ENCODE measurements at places on chromosomes 3 and 15.

DNA sequence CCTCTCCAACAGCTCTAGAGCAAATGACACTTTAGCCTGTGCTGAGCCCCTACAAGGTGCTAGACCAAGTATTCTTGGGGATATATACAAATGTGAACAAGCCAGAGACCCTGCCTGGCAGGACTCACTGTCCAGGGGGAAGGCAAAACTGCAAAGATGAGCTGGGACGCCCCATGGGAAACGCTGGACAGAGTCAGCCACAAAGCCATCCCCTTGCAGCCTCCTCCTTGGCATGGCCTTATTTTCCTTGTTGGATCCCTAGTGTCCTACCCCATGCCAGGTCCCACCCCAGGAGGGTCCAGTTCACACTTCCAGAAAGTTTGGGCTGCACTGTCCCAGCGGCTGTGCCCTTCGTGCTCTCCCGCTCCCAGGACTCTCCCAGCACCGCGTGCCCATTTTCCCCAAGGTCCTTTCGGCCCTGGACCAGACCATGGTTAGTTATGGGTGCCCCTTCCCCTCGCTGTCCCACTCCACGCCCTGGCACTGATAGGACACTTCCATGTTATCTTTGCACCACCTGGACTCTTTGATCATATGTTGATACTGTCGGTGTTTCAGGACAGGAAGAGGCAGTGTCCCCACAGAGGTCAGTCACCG lies 5.8 kb upstream of the NRROS start:
- DNase-seq, result no peak

DNA sequence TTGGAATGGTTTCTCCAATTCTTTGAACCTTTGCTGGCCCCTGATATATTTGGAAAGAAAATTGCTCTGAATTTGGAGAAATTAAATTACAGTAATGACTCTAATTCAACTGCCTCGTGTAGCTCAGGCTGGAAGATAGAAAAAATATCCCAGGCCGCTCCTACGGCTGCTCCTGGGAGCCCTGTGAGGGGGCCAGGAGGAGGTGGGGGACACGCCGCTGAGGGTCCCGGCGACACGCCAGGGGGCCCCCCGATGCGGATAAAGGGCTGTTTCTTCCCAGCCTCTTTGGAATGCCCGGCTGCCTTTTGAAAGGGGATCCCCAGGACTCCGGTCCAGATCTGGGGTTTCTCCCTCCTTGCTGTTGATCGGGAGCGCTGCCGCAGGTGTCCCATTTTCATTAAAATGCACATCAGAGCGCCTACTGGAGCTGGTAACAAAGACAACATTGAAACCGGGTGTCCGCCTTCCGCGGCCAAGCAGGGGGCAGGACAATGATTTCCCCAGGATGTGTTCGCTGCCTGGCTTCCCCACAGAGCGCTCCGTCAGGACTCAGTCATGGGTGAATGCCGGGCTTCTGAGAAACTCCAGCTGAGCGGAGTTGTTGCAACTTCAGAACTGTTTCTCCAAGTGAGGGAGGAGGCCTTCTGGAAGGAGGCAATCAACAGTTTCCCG lies 200.1 kb upstream of the KBTBD8 start:
- DNase-seq, result no peak

DNA sequence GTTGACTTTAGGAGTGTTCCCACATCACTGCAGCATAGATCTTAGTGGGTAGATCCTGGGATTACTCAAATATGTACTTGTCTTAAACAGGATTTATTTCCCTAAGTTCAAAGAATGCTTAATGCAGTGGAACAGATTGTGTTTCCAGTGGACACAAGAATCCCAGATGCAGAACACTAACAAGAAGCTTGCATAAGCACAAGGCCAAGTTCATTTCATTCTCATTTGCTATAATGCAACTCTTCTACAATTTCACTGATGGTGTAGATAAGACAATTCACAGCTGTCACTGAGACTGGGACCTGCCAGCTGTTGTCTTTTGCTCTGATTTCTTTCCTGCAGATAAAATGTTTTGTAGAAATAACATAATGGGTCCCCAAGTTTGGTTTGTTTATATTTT lies 225.6 kb downstream of the NFKBIZ start:
- no peak for DNase-seq

GRCh38 chr15:29062179-29062591 lies 176.4 kb downstream of the APBA2 start:
- DNase-seq, result no peak

DNA sequence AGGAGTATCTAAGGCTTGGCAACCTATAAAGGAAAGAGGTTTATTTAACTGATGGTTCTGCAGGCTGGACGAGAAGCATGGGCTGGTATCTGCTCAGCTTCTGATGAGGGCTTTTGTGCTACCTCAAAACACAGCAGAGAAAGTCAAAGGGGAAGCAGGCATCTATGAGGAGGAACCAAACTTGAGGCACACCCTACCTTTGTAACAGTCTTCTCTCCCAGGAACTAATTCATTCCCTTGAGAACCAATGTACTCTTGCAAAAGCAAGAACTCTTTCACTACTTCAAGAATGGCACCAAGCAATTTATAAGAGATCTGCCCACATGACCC lies 109.0 kb downstream of the CGGBP1 start:
- DNase-seq, result no peak

GRCh38 chr15:29873947-29874411 lies 51.7 kb upstream of the TJP1 start:
- DNase-seq, result no peak

DNA sequence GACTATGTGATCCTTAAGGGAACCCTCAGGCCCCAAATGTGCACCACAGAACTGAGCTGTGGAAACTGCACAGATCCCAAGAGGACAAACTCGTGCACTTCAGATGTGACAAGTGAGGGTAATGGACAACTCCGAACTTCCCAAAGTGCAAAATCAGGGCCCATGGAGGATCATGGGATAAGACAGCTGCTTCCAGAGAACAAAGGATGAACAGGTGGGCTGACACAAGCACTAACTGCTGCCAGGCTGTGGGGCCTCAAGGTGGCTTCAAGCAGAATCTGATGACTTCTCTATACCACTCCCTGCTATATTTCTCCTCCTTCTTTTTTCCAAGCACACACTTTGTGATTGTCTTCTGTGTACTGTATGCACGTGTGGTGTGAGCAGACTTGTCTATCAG lies 5.4 kb downstream of the TARS3 start:
- DNase-seq, result no peak

- DNase-seq, result no peak
Observed at GRCh38 chr3:60176614-60177013, 1074.6 kb downstream of the FHIT start.

DNA sequence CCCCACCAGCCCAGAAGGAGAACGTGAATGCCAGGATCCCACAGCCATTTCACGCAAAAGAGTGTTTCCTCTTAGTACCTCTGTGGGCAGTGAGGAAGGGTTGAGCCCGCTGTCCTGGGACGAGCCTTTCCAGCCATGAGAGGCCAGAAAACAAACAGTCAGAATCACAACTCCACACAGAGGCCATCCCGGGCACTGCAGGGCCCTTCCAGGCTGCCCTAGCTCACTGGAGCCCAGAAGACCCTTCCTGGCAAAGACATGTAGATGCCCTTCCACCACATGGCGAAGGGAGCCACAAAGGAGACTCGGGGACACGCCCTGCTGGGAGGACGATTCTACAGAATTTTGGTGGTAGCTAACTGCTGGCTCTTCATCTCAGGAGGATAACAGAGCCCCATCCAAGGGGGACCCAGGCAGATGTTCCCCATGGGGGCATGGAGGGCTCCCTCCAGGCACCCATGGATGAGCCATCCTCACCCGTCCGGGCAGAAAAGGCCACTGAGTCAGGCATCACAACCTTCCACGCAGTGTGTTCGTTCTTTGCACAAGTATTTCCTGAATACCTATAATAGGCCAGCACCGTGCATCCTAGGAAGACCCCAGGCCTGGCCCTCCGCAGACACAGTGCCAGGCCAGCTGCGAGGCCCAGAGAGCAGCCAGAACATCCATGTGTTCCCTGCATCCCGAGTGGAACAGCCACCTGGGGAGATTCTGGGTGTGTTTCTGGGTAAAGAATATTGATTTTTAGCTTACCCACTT lies 47.2 kb downstream of the SLC12A8 start:
- DNase-seq, result no peak
